ENCODE measurements at places on chromosomes 7 and 10.

GRCh38 chr7:1690359-1690958 lies 20.4 kb downstream of the ELFN1 start:
- H3K36me3 ChIP-seq, result no peaks in the 10 kb centered on the region
- H3K4me1 ChIP-seq, result no peaks in the 10 kb centered on the region
- no peak overlapping the region for H3K4me3 ChIP-seq
- DNase-seq, result no peak

DNA sequence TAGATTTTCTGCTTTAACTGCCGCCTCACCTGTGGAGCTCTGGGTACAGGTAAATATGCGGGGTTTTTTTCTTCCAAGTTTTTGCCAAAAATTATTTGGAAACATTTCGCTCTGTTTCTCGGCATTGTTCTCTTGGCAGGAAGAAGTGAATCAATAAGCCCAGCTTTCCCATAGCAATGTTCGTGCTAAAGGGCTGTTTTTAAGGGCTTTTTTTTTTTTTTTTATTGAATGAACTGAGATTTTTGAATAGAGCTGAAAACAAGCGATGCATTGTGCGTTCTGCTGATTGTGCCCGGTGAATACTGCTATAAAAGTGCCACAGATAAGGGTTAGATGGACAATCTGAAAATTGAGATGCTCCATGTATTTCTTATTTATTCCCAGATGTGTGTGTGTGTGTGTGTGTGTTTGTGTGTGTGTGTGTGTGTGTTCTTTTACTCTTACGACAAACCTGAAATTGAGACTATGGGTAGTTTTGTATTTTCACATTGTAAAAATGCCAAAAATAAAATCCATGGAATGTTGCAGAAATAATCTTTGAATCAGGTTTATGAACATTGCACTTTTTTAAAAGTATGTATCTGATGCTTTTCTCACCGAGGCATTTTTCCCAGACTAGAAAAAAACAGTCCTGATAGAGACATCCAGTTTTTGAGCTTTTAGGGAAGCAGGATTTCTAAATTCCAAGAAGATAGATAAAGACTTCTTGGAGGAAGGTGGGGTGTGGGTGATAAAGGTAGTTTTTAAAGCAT lies 30.5 kb downstream of the KIAA1217 start:
- no peak for DNase-seq
- no peak overlapping the region for H3K4me3 ChIP-seq
- no peak overlapping the region for H3K27ac ChIP-seq
- H3K4me1 ChIP-seq, result no peaks in the 10 kb centered on the region
- H3K36me3 ChIP-seq, result no peaks in the 10 kb centered on the region

DNA sequence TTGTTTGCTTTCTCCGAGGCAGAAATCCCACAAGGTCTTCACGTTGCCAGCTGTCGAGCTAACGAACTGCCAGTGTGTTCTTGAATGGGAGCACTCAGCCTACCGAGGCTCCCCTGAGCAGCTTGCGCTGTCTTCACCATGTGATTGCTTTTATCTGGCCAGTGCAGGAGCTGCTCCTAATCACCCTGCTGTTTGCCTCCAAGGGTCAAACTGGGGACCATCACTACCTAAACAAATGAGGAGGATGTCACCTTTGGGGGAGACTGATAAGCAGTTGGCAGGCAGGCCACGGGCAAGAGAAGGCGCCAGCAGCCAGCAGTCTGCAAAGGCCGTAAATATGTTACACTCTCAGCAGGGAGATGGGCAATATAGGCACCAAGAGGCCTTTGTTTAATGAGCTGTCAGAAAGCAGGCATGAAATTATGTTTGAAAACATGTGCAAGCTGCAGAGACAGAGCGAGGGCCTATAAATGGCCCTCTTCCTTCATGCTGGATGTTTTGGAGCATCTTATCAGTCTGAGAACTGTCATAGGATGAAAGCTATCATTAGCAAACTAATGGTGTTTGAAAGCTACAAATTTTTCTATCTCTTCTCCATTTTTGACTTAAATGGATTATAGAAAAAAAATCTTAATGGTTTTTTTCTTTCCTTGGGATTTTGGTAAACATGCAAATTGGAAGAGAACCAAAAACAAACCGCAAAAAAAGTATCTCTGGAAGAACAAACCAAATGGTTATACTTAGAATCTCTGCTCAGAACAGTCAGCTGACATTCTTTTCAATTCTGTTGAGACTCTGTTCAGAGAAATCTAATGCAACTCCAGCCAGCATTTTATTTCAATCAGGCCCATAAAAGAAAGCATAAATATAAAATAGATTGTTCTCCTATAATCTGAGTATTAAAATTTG lies 267.3 kb upstream of the NPVF start:
- H3K4me1 ChIP-seq, result peaks cover 6% of the 10 kb centered on the region
- DNase-seq, result no peak

- no peaks in the 10 kb centered on the region for H3K27me3 ChIP-seq
- peaks cover 50% of the 10 kb centered on the region for H3K36me3 ChIP-seq
- no peak for DNase-seq
Observed at GRCh38 chr7:2437136-2437535, 33.7 kb downstream of the CHST12 start.

DNA sequence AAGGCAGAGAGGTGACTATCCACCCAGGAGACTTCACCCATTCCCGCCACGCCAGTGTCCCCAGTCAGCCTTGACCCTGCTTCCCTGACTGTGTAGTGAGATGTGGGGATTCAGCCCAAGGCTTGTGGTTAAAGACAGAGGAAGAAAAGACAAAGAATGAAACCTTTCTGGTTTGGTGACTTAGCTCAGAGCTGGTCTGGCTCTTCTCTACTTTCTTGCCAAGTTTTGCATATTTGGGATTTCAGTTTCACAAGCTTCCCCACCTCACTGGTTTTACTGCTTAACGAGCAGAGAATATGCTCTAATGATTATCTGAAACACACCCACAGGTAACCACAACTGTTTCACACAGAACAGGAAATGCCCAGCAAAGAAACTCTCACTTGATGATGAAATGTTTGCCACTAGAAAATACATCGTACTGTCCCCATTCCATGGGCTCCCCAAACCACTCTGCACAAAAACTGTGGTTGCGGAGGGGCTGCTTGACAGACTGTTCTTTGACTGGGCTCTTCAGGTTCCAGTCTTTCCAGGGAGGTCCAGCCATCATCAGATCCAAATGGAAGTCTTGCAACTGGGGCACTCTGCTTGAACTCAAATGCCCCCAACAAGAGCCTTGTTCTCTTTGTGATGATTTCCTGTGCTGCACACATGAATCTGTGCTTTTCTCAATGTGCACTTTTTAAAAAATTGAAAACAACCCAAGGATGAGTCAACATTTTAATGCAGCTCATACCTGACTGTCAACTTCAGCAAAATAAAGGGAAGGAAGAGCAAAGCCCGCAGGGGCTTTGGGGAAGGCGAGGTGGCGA lies 95.5 kb downstream of the CTBP2 start:
- H3K27me3 ChIP-seq, result no peaks in the 10 kb centered on the region
- DNase-seq, result no peak
- peak overlapping the region; percentile 53 for H3K4me3 ChIP-seq

DNA sequence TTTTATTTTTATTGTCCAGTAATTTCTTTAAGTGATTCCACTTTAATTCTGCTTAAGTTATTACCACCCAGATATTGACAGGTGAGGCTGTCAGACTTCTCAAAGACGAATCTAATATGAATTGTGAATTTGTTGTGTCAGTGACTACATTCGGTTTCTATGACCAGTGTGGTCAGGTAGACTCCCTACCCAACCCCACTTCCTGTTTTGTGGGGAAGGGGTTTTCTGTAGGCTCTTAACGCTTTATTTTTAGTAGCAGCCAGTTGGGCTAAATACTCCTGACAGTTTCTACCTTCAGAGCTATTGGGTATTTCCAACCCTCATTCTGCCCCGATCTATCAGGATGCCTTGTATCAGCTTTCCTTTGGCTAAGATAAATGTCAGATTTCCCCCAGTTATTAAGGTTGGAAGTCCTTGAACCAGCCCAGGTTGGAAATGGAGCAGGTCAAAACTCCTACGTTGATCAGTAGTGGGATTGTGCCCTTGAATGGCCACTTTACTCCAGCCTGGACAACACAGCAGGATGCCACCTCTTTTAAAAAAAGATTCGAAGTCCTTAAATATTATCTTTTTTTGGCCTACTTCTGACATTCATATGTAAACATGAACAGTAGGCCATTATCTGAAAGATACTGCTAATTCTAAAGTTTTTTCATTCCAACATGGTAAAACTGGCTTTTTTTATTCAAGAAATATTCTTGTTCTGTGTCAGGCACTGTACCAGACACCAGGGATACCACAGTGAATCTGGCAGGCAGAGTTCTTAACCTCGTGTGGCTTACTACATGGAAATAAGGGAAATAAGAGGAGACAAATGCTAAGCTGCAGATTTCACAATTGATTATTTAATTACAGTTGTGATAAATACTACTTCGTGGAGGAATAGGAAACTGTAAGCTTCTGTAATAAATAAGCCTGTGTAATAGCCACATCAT lies 133.3 kb upstream of the SAMD8 start:
- peak overlapping the region; percentile 83 for H3K27ac ChIP-seq
- no peaks in the 10 kb centered on the region for H3K27me3 ChIP-seq
- H3K36me3 ChIP-seq, result peaks cover 48% of the 10 kb centered on the region

DNA sequence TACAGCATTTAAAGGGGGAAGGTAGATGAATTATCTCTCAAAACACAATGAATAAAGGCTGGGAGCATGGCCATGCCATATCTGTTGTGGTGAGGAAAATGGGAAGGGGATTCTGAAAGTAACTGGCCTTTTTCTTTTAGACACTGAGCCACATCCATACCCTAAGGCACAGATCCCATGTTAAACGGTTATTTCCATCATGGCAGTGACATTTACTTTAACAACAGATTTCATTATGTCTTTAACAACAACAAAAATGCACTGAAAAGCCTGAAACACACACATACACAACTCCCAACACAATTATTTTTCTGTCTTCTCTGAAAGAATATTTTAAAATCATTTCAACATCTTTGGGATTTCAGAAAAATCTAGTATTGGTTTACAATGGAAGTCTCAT lies 176.1 kb upstream of the FZD1 start:
- H3K27ac ChIP-seq, result no peak overlapping the region
- no peaks in the 10 kb centered on the region for H3K4me1 ChIP-seq
- DNase-seq, result no peak
- no peaks in the 10 kb centered on the region for H3K36me3 ChIP-seq
